ENCODE measurements at places on chromosomes 3 and 15. TPM values are rescaled to one million over a fixed set of nuclear protein-coding genes. Genes with fewer than 3 reads are reported as not detected.

The TUSC2 gene
- total RNA-seq: 14.1 TPM

- no peak overlapping the region for H3K4me3 ChIP-seq
- no peak for DNase-seq
- no peaks in the 10 kb centered on the region for H3K27me3 ChIP-seq
- no peak overlapping the region for H3K27ac ChIP-seq
Observed at GRCh38 chr3:177833332-177833731, 636.0 kb upstream of the TBL1XR1 start.

- no peak overlapping the region for H3K27ac ChIP-seq
- peaks cover 5% of the 10 kb centered on the region for H3K4me1 ChIP-seq
- no peaks in the 10 kb centered on the region for H3K36me3 ChIP-seq
- no peak overlapping the region for H3K4me3 ChIP-seq
- DNase-seq: no peak
Observed at GRCh38 chr3:45084820-45085816, 59.0 kb downstream of the CLEC3B start.

GRCh38 chr3:114351123-114351821, 57.4 kb downstream of the TIGIT start:
- no peaks in the 10 kb centered on the region for H3K27me3 ChIP-seq
- H3K4me1 ChIP-seq: no peaks in the 10 kb centered on the region
- no peak overlapping the region for H3K4me3 ChIP-seq

The LRRC34 gene
- 3.8 TPM for total RNA-seq

GRCh38 chr3:15822281-15822680, 24.5 kb upstream of the ANKRD28 start:
- no peak overlapping the region for H3K4me3 ChIP-seq
- no peak overlapping the region for H3K27ac ChIP-seq
- DNase-seq: no peak
- H3K27me3 ChIP-seq: no peaks in the 10 kb centered on the region

- no peak overlapping the region for H3K4me3 ChIP-seq
- H3K36me3 ChIP-seq: peaks cover 5% of the 10 kb centered on the region
- DNase-seq: no peak
- H3K27ac ChIP-seq: no peak overlapping the region
Observed at GRCh38 chr3:23459889-23460546, 256.9 kb downstream of the UBE2E2 start.

DNA sequence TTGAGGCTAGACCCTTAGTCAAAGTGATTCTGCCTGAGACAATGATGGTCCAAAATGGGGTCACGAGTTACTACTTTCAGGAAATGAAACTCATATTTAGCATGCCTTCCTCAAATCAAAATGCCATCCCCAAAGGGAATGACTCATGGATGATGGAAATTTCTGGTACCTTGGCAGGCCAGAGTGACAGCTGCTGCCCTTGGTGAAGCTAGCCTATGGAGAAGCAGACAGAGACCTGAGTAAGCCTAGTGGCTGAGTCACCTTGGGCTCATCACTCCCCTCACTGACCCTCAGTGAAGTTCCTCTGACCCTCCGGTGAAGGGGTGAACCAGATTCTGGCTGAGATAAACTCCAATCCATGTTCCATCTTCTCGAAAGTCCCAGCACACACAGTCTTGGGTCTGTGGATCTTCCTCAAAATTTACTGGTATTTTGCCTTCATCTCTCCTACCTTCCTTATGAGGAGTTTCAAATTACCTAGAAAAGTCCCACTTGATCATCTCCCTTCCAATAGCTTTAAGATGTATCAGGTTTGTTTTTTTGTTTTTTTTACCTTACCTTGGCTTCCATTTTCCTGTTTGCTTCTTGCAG, 54.5 kb upstream of the ABHD17C start:
- no peak for DNase-seq
- no peak overlapping the region for H3K4me3 ChIP-seq
- no peaks in the 10 kb centered on the region for H3K36me3 ChIP-seq
- H3K4me1 ChIP-seq: no peaks in the 10 kb centered on the region

DNA sequence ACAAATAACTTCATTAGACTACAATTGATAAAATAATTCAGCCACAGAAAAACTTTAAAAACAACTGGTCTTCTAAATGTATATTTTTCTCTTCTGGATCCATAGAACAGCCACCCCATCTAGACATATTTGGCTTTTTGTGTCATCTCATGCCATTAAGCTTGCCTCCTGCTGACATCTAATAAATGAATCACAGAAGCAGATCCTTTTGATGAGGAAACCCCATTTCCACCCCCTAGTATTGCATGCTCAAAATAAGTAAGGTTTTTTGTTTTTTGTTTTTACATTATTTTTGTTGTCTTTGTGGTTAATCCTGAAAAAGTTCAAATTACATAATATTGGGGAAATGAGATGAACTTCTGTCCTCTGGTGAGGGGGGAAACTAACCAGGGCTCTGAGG, 94.8 kb downstream of the DUT start:
- no peak for DNase-seq
- no peak overlapping the region for H3K4me3 ChIP-seq
- no peaks in the 10 kb centered on the region for H3K4me1 ChIP-seq
- H3K27ac ChIP-seq: no peak overlapping the region

DNA sequence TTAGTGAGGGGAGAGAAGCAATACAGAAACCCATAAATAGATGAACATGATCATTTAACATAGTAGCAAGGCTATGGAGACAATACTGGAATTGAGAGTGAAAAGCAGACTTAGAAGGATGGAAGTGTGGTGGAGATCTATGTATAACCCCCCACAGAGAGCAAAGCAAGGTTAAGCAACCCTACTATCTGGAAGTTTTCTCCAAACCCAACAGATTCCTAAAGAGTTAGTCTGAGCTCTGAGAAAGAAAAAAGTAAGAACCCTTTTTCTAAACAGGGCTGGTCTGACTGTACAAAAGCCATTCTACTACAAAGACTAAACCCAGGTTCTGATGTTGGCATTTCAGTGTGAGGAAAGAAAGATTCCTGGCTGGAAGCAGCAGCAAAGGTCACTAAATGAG, 153.2 kb downstream of the WNT5A start:
- no peak overlapping the region for H3K27ac ChIP-seq
- H3K36me3 ChIP-seq: no peaks in the 10 kb centered on the region
- H3K4me3 ChIP-seq: no peak overlapping the region
- no peaks in the 10 kb centered on the region for H3K4me1 ChIP-seq

The CASR gene
- not detected for total RNA-seq

DNA sequence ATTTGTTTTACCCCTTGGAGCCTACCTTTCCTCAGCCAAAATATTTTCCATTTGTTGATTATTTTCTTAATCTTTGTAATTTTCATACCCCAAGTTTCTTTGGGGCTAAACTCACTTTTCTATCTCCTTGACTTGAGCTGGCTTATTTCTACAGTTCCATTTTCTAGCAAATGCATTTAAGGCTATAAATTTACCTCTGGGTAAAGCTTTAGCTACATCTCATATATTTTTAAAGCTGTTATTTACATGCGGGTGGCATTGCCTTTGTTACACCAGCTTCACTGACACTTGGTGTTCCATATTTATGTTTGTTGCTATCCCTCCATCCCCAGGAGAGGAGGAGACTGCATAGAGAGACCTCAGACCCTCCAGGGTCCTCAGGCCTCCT, 136.3 kb downstream of the NUP210 start:
- no peak overlapping the region for H3K27ac ChIP-seq
- H3K36me3 ChIP-seq: peaks cover 10% of the 10 kb centered on the region
- peaks cover 4% of the 10 kb centered on the region for H3K4me1 ChIP-seq

Measured in activated naive CD4-positive, alpha-beta T cell treated with anti-CD3 and anti-CD28 coated beads for 36 hours (primary cell).